ENCODE measurements at places on chromosomes 11 and 22. TPM values are rescaled to one million over a fixed set of nuclear protein-coding genes. Genes with fewer than 3 reads are reported as not detected.

BLID gene
- total RNA-seq = not detected

PANX1 gene
- 24.4 TPM for total RNA-seq

PKNOX2 gene
- total RNA-seq = 12.1 TPM

HTR3A gene
- total RNA-seq = not detected

TNNI2 gene
- total RNA-seq = not detected

PATE2 gene
- not detected for total RNA-seq

CASP1 gene
- not detected for total RNA-seq

MISFA gene
- not detected for total RNA-seq

PAFAH1B2 gene
- 60.7 TPM for total RNA-seq

C11orf91 gene
- not detected for total RNA-seq
